ENCODE measurements at places on chromosomes 6 and 20. TPM values are rescaled to one million over a fixed set of nuclear protein-coding genes. Genes with fewer than 3 reads are reported as not detected.

Gene MLIP
- 0.43 TPM for total RNA-seq

Gene ANGPT4
- not detected for total RNA-seq

Gene FKBP1C
- 0.79 TPM for total RNA-seq

Gene CCN6
- not detected for total RNA-seq

Gene RAET1L
- not detected for total RNA-seq

Gene ATP6V1G2
- 1.6 TPM for total RNA-seq

Gene RAE1
- total RNA-seq = 38.2 TPM

Gene PEX6
- 35.9 TPM for total RNA-seq

Gene FAM162B
- 1.8 TPM for total RNA-seq

Gene GHRH
- total RNA-seq = 3.9 TPM

Gene BPIFA1
- total RNA-seq = 0.69 TPM

Gene HUS1B
- 0.93 TPM for total RNA-seq

Gene IL17A
- total RNA-seq = not detected

Gene C4A
- total RNA-seq = 9.7 TPM

Gene C6orf58
- total RNA-seq = not detected

Gene DNAH8
- 0.05 TPM for total RNA-seq

Gene BTN3A1
- total RNA-seq = 19.6 TPM

Gene MYCT1
- total RNA-seq = not detected

Gene GJA1
- 190 TPM for total RNA-seq

Gene MLN
- total RNA-seq = 0.65 TPM

Gene GLP1R
- 1.6 TPM for total RNA-seq

Gene DEFB129
- total RNA-seq = not detected

Gene JPH2
- total RNA-seq = 17.3 TPM

Gene HLA-C
- 188 TPM for total RNA-seq

Gene RIPPLY2
- 1.6 TPM for total RNA-seq

Gene PPP1R3G
- 0.45 TPM for total RNA-seq

Gene SLC32A1
- not detected for total RNA-seq

Gene TGM2
- total RNA-seq = 28.6 TPM

Gene KIAA1755
- total RNA-seq = 4.7 TPM

Gene ZGPAT
- total RNA-seq = 28.7 TPM

Gene AP5S1
- total RNA-seq = 11.1 TPM

Gene HLA-DQA1
- not detected for total RNA-seq

Gene STXBP5
- total RNA-seq = 21.0 TPM

Gene STMN3
- total RNA-seq = 38.9 TPM

Gene LIME1
- 6.3 TPM for total RNA-seq

Gene SCRT2
- not detected for total RNA-seq

Gene LRRC73
- total RNA-seq = 1.5 TPM

Gene CDH4
- total RNA-seq = 8.3 TPM

Gene ADAT2
- total RNA-seq = 10.3 TPM

Gene BMP6
- 1.8 TPM for total RNA-seq

Gene ZBTB46
- 13.6 TPM for total RNA-seq

Gene DEFB116
- not detected for total RNA-seq

Gene FAM229B
- total RNA-seq = 8.4 TPM

Gene SGK2
- total RNA-seq = 9.9 TPM

Gene ARFGEF3
- 24.0 TPM for total RNA-seq

Gene FERMT1
- 7.1 TPM for total RNA-seq

Measured in type B pancreatic cell (in vitro differentiated cells).